Amniotic stem cell (primary cell): ENCODE measurements at places on chromosomes 3 and 15.

DNA sequence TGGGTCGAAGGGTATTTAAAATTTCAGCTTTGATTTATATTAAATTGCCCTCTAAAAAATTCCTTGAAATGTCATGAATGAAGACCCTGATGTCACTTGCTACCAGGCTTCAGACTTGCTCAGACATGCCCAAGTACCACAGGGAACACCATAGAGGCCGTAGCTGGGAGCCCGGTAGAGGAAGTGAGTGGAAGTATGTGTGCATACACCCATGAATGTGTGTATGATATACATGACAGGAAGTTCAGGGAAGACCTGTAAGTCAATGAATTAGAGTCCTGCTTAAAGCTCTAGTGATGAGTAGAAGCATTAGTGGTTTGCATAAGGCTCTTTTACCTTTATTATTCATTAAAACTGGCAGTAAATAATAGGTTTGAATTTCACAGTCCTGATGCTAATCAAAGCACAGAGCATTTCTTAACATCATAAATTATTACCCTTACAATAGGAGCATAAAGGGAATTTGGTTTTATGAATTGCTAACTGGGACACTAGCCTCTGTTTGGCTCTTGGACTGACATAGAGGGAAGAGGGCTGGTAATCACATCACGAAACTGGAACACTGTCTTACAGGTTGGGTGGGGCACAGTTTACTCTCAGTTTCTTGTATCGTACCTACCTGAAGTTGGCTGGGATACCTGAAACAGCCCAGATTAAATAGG is 144.4 kb downstream of the CHST2 start:
- DNase-seq = no peak

GRCh38 chr3:120119846-120120510 is 25.7 kb upstream of the GSK3B start:
- DNase-seq = no peak

DNA sequence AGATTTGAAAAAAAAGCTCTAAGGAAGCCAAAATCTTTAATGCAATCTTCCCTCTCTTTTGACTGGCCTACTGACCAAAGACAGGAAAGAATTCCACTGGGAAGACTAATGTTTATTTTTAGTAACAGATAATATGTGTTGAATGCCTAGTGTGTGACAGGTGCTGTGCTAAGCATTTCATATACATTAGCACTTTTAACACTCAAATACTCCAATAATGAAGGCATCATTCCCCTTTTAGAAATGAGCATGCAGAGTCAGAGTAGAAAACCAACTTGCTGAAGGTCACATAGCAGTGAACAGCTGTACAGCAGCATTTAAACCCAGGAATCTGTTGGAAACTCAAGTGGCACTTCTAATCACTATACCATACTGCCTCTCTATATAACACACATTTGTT is 170.6 kb downstream of the MINAR1 start:
- DNase-seq = no peak

GRCh38 chr3:23083701-23084100 is 119.4 kb upstream of the UBE2E2 start:
- no peak for DNase-seq

- DNase-seq = no peak
Observed at GRCh38 chr3:184148076-184148475, 7.1 kb upstream of the DVL3 start.

DNA sequence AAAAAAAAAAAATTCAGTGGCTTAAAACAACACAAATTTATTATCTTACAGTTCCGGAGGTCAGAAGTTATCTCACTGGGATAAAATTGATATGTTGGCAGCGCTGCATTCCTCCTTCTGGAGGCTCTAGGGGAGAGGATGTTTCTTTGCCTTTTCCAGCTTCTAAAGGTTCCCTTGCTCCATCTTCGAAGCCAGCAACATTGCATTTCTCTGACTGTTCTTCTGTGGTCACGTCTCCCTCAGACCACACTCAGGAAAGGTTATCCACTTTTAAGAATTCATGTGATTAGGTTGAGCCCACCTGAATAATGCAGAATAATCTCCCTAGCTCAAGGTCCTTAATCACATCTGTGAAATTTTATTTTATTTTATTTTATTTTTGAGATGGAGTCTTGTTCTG is 23.4 kb upstream of the ACAP2 start:
- no peak for DNase-seq

DNA sequence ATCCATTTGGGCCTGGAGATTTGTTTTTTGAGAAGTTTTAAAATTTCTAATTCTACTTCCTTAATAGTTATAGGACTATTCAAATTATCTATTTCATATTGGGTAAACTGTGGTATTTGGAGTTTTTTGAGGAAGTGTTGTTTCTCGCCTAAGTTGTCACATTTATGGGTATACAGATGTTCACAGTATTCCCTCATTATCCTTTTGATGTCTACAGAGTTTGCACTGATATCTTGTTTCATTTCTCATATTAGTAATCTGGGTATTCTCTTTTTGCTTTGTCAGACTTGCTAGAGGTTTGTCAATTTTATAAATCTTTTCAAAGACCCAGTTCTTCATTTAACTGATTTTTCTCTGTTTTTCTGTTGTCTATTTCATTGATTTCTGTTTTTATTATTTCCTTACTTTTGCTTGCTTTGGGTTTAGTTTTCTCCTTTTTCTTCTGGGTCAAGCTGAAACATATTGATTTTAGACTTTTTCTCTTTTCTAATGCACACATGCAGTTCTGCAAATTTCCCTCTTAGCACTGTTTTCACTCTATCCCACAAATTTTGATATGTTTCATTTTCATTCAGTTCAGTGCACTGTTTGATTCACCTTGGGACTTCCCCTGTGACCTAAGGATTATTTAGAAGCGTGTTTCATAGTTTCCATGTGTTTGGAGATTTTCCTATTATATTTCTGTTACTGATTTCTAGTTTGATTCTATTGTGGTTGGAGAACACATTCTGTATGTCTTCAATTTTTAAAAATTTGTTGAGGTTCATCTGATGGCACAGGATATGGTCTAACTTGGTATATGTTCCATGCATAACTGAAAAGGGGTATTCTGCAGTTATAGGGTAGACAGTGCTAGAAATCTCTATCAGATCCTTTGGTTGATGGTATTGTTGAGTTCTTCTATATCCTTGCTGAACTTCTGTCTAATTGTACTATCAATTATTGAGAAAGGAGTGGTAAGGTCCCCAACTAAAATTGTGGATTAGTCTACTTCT is 79.6 kb downstream of the SUMF1 start:
- no peak for DNase-seq

DNA sequence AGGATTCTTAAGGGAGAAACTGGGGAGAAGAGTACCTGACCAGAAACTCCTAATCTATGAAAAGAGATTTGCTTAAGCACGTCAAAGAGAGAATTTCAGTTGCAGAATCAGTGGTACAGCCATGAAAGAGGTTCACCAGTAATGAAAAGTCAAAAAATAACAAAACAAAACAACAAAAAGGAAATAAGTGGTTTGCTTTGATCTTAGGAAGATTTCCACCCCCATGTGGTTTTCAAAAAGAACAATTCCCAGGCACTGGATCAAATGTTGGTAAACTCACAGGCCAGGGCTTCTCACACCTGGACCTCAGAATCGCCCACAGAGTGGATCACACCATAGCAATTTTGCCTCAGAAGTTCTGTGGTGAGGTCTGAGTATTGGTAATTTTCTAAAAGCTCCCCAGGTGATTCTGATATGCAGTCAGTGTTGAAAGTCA is 67.5 kb downstream of the TMEM39A start:
- DNase-seq = no peak

GRCh38 chr3:160856450-160856849 is 100.4 kb downstream of the PPM1L start:
- no peak for DNase-seq

DNA sequence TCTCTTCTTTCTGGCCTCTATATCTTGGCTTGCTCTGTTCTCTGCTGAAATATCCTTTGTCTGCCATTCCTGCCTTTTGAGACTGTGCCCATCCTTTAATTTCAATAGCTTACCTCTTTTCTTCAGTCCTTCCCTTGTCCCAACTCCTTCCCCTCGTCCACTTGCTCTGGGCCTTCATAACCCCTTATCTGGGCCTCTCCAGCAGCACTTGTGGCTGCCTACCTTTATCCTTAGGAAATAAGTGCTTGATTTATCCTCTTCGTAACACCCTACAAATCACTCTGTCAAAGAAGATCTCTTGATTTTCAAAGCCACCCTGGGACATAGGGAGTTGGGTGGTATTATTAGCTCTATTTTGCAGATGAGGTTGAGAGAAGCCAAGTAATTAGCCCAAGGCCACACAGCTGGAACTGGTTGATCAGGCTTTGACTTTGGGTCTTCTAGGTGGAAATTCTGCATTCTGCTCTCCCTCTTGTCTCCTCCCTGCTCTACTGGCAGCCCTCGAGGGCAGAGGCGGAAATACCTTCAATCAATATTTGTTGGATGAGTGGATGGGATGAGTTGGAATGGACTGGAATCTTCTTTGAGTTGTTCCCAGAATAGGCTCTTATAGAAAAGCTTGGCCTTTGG is 84.0 kb upstream of the TLE3 start:
- DNase-seq = no peak

- no peak for DNase-seq
Observed at GRCh38 chr15:73902121-73903020, 23.9 kb upstream of the LOXL1 start.

- no peak for DNase-seq
Observed at GRCh38 chr15:67931861-67932260, 92.0 kb upstream of the RNU6-1 start.

DNA sequence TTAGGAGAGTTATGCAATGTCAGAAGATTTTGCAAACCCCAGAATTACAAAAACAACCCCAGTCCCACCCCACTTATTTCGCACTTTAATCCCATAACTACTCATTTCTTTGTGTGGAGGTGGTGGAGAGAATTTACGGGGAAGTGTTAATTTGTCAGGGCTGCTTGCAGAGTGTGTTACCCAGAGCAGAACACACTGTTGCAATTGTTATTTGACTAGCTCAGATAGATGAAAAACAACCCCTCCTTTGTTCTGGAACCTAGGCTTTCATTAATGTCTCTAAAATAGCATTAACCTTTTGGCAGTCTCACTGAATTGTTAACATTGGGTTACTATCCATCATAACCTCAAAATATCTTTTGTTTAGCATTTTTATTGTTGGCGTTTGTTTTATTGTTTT is 55.8 kb upstream of the MINAR1 start:
- DNase-seq = no peak

DNA sequence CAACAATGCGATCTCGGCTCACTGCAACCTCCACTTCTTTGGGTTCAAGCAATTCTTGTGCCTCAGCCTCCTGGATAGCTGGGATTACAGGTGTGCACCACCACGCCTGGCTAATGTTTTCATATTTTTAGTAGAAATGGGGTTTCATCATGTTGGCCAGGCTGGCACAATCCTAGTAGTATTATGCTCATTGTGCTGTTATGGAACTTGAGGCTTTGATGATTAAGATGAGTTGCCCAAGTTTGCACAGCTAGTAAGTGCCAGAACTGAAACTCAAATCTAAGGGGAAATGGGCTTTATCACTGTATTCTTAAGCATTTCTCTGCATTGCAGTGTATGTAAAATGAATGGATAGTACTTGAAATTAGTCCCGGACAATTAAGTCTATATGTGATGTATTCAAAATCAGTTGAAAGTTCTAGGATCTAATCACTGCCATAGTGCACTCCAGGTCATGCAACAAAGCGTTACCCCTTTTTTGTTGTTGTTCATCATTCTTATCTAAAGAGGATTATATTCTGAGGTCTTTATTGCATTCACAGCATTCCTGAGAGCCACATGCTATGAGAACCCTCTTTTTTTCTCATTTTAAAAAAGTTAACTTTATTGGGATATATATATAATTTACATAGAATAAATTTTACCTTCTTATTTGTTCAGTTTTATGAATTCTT is 378.7 kb upstream of the CNTN6 start:
- no peak for DNase-seq

- no peak for DNase-seq
Observed at GRCh38 chr3:194086388-194087075, 49.4 kb upstream of the HES1 start.

GRCh38 chr15:100112636-100113305 is 229.0 kb downstream of the ADAMTS17 start:
- DNase-seq = no peak

DNA sequence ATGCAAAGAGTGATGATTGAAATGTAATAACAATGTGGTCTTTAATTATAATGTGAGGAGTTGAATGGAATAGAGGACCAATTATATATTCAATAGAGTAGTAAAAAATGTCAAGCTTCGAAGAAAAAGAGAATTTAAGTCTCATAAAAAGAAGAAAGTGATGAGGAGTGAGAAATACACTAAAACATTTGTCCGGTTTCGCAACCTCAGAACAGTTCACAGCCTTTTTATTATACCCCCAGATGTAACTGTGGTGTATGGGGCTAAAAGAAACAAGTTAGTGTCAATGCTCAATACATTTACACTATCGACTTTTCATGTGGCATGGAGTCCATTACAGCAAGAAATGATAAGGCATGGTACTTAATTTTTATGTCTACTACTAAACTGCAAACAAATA is 386.5 kb upstream of the ATP11B start:
- DNase-seq = no peak

- no peak for DNase-seq
Observed at GRCh38 chr3:186983659-186984058, 53.3 kb downstream of the ST6GAL1 start.

- no peak for DNase-seq
Observed at GRCh38 chr3:10928961-10929471, 63.5 kb upstream of the SLC6A1 start.

DNA sequence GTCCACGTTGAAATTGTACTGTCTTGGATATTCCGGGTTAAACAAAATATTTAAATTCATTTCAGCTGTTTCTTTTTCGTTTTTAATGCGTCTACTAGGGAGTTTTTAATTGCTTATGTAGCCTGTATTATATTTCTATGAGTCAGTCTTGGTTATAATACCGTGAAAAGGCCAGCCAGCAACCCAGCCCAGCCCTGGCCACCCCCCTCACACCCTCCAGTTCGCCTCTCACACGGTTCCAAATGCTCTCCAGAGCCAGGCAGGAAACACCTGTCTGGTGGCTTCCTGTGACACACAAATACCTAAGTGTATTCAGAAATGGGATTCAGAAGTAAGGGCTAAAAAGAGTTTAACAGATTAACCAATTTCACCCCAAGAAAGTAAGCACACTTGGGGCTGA is 4.4 kb downstream of the SH3BP5 start:
- DNase-seq = no peak

DNA sequence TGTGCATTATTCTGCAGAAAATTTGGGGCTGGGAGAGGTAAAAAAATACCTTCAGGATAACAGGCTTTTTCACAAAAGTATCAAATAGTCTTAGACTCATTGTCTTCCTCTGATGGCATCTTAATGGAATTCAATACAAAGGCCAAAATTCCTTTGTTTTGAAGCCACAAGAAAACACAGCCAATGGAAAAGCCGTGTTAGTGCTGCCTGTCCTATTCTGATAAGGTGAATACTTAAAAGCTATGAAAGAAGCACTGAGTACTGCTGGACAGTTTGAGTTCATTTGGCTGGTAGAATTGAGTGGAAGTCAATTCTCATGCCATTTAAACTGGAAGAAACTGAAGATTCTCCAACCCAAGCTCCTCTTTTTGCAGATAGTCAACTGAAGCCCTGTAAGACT is 395.3 kb upstream of the TPRG1 start:
- no peak for DNase-seq

DNA sequence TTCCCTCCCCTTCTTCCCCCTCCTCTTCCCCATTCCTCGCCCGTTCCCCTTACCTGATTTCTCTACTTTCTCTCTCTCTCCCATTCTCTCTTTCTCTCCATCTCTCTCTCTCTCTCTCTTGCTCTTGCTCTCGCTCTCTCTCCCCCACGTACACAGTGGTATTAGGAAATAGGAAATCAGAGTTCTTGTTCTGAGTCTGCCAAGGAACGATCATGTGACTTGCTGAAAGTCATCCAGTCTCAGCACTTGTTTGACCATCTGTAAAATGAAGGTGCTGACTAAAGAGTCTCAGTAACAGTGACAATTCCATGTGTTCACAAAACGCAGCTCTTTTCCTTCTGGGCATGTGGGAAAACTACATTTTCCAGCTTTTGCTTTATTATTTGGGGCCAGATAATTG is 445.0 kb upstream of the TGFBR2 start:
- DNase-seq = no peak
